ENCODE measurements at places on chromosomes 12 and 14. TPM values are rescaled to one million over a fixed set of nuclear protein-coding genes. Genes with fewer than 3 reads are reported as not detected.

- DNase-seq, result no peak
Measured at GRCh38 chr12:92304371-92305055, 158.9 kb upstream of the BTG1 start.

DNA sequence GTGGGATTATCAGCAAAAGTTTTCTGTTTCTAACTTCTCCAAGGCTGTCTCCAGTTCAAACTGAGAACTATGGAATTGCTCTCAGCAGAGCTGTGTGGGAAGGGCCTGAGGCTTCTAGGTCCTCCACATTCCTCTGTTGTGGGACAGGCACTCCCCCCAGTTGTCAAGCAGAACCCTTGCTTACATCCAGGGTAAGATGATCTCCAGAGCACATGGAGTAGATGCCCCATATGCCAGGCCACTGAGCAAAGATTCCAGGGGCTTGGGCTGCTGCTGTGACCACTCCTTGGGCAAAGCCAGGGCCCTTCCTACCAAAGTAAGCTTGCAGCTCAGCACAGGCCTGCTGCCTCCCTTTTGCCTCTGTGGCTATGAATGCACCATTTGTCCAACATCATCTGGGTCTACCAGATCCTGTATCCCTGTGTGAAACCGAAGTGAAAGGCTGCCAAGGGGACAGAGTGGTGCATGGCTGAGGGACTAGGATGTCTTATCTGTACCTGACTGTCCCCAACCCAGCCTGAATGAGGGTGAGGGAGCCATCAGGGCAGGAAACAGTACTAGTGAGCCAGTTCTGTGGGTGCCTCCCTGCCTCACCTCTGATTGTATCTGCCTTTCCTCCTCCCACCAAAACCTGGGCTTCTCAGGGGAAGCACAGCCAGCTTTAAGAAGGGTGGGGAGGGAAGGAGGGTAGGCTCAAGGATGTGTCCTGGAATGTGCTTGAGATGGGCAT, 13.1 kb upstream of the ESPL1 start:
- no peak for DNase-seq

Gene IL22
- not detected for total RNA-seq

- no peak for DNase-seq
Measured at GRCh38 chr12:56120158-56120846, 2.2 kb downstream of the ZC3H10 start.

Gene MANSC4
- not detected for total RNA-seq

Gene MFAP5
- 0.31 TPM for total RNA-seq

Gene SIX6
- total RNA-seq, result not detected

- DNase-seq, result no peak
Measured at GRCh38 chr14:59199614-59200013, 11.1 kb downstream of the DAAM1 start.

GRCh38 chr12:119255314-119255713, 76.6 kb downstream of the HSPB8 start:
- no peak for DNase-seq

GRCh38 chr12:84637926-84638325, 274.7 kb downstream of the SLC6A15 start:
- DNase-seq, result no peak

DNA sequence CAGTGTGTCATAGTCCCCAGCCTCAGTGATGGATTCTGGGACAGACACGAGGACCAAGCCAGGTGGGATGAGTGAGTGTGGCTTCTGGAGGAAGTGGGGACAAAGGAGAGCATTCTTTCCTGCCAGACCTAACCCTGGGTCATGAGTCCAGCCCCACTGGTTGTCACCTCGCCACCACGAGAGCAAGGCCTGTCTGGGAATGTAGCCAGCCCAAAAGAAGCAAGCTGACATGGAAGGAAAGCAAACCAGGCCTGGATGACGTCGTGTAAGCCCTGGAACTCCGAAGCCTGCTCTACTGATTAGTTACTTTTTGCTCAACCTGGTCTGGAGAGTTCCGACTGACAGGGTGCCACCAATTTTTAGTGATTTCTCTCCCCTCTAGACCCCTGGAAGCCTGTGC, 105.9 kb downstream of the SINHCAF start:
- no peak for DNase-seq

- DNase-seq, result no peak
Measured at GRCh38 chr14:28681681-28682080, 84.9 kb upstream of the FOXG1 start.

All from endothelial cell (in vitro differentiated cells).